Suprapubic skin (tissue), 4 donors: ENCODE measurements at places on chromosomes 4 and X.

- no peak for DNase-seq
These were observed 249.5 kb downstream of the GPM6A start for GRCh38 chr4:175562542-175562941.

GRCh38 chrX:40106676-40107290 is 9.0 kb upstream of the BCOR start:
- no peak for DNase-seq

DNA sequence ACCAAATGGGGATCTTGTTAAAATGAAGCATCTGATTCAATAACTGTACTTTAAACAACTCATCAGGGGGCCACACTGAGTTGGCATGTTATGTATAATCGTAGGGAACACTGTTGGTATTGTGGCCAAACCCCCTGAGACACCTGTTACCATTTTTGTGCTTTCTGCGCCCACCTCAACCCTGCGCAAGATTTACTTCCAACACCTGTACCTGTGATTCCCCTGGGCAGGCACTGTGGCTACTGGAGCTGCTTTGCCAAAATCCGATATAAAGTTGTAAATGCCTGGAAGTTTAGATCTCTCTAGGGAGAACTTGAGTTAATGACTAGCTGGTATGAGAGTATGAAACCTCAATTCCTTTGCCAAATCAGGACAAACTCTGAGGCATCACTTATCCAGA is 259.8 kb upstream of the ATOH1 start:
- DNase-seq, result no peak

DNA sequence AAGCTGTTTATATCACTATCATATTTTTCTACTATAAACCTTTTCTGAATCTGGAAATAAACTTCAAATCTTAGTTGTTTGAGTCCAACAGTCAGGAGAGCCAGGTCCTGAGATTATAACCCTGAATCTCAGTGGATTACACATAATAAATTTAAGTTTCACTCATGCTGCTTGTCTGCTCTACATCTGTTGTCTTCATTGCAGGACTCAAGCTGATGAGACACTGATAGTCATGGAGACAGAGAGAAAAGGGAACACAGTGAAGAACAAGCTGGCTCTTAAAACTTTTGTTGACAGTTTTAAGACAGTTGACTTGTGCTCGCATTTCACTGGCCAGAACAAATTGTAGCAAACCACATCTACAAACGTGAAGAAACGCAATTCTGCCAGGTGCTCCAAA is 327.0 kb upstream of the CTSO start:
- DNase-seq, result no peak

DNA sequence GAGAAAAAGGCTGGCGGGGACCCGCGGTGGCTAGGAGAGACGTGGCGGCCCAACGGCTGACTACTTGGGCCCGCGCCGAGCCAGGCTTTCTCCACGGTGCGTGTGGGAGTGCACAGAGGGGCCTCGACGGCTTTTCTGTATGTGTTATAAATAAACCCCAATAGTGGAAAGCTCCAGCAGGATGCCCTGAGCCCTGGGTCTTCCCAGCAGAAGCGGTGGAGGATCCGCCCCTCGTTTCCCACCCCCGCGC is 268 bp upstream of the PRRG1 start:
- DNase-seq, result no peak

DNA sequence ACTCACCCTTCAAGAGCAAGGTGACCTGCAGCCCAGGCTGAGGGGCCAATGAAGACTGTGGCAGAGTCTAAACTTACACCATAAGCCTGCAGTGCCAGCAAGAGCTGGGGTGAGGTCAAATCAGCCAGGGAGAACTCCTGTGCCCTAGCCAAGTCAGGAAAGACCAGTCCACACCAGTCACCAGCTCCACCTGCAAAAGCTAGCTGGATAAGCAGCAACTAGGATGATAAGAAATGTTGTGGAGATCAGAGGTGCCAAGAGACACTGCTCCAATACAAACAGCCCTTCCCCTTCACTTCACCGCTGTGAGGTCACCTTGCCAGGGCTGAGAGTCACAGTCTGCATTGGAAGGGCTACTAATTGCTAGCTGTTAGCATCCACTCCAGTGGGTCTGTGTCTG is 31.3 kb downstream of the NIPAL1 start:
- no peak for DNase-seq

- peak; percentile 64 for DNase-seq
These were observed 787 bp upstream of the TET2 start for GRCh38 chr4:105145903-105146275.

DNA sequence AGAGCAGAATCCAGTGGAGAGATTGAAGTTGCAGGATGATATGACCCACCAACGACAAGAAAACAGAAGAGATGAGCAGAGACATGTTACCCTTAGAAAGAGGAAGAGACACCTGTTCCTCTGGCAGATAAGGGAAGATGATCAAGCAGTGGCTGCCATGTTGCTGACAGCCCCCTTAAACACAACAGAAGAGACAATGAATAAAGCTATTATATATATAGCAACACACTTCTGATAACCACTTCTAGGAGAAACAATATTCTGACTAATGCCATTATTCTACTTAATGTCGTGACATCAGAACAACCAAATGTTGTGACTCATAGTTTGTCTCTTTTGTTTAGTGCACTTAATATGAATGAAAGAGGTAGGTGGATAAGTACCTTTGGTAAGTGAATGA is 44.9 kb downstream of the SH3RF1 start:
- no peak for DNase-seq

DNA sequence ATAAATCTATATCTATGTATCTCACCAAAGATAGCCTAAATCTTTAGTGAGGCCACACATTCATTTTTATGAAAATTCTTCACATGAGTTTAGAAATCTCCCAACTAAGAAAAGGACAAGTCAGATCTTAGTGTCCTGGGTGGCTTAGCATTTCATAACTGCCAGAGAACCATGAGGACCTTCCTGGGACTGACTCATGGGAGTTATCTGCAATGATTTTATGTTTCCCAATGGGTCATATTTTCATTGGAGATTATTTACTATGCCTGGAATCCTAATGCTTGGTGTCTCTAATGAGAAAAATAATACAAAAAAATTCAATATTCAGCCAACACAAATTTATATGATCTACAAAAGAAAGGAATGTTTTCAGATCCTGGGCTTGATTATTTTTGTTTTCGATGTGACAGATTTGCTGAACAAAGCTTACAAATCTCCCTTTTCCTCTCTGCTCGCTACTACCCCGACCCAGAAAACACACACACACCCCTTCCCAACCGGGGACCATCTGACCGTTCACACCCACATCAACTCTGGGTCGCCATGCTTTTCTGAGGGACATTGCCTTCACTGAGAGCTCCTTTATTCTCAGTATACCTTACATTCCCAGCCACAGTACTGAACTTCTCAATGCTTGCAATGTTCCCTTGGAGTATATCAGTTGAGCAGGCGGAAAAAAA is 40.1 kb downstream of the SORBS2 start:
- no peak for DNase-seq

- DNase-seq, result no peak
These were observed 15.8 kb downstream of the SYNPO2 start for GRCh38 chr4:118904418-118904817.

GRCh38 chr4:22504447-22504846 is 11.4 kb downstream of the ADGRA3 start:
- DNase-seq, result no peak

DNA sequence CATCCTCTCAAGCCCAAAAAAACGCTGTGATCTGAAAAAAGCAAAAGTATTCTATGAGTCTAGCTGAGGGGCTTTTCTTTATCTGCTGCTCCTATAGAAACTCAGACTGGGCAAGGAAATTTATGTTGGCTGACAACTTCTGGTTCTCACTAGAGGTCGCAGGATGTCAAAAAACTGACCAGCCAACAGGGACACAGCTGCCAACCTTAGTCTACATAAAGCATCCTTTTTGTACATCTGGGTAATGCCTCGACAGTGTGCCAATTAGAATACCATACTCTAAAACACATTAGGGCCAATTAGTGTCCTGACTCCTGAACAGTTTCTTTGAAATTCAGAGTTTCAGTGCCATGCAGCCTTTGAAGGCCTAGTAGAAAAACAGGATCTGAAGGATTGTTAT is 8.8 kb upstream of the TLL1 start:
- no peak for DNase-seq

DNA sequence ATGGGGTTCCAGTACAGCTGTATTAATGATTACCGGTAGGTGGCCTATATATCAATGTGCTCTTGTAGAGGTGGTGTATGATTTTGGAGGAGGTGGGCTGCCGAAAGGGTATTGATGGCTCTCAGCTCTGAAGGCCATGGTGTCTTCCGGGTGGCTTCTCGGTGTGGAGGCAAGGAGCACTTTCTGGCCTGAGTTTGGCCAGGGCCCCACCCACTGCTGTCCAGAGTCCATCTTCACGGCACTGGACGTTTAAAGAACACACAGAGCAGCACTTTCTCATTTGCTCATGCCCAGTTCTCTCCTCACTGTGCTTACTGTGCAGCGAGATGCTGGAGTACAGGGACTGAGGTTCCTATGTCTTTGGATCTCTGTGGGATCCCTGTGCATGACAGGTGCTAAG is 16.1 kb downstream of the BST1 start:
- DNase-seq, result no peak

- peak; percentile 67 for DNase-seq
These were observed 103.0 kb downstream of the ADRA2C start for GRCh38 chr4:3869174-3869572.

GRCh38 chrX:111736571-111736970 is 55.6 kb downstream of the ALG13 start:
- DNase-seq, result no peak

GRCh38 chr4:181063212-181063611 is 1180.0 kb upstream of the TENM3 start:
- no peak for DNase-seq

- DNase-seq, result no peak
These were observed 139.5 kb downstream of the SLIT2 start for GRCh38 chr4:20391198-20391597.

DNA sequence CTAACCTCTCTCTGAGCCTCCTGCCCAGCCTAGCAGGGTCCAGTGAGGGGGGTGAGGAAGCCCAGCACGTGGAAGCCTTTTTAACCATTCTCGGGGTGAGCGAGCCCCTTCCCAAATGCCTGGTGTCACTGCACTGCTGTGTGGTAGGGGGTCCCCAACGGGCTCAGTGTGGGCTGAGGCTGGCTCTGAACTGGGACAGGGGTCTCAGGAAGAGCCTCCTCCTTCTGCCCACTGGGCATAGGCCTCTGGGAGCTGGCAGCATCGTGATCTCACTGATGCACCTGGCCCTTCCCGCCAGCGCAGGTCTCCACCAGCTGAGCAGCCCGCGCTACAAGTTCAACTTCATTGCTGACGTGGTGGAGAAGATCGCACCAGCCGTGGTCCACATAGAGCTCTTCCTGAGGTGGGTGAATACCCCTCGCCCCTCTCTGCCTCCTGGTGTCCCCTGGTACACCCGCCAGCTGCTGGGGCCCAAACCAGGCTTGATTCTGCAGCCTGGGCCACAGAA is 12.6 kb downstream of the HTRA3 start:
- peak; percentile 44 for DNase-seq

DNA sequence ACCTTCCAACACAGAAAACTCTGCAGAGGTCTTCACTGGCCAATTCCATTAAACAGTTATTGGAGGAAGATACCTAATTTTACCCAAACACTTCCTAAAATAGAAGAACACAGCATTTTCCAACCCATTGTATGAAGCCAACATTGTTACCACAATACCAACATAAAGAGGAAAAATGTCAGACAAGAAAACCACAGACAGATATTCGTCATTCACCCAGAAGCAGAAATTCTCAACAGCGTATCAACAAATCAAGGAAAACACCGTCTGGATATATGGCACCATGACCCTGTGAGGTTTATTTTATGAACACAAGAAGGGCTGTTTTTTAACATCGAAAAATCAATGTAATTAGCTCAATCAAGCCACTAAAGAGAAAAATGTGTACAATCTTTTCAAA is 255.6 kb downstream of the ASMT start:
- no peak for DNase-seq

- no peak for DNase-seq
These were observed 665 bp downstream of the TIGD2 start for GRCh38 chr4:89111833-89112563.

GRCh38 chr4:15395311-15395710 is 32.5 kb upstream of the C1QTNF7 start:
- DNase-seq, result no peak

DNA sequence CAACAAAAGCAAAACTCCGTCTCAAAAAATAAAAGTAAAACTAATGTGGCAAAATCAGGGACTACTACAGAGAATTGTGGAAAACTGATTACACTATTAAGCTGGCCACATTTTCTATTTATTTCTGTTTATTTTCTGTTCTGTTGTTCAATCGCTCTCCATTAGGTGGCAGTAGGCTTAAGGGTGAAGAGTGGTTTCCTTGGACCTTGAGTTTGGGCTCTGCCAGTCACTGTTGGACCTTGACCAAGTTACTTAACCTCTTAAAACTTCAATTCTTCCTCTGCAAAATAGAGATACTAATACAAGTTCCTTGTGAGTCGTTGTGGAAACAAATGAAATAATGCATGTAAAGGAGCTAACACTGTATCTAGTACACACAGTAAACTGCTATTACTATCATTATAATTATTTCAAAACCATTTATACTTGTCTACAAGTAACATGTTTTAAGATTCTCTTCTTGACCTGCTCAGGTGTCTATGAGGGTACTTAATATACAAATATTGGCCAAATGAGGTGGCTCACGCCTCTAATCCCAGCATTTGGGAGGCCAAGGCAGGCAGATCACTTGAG is 15.2 kb downstream of the HSD17B11 start:
- no peak for DNase-seq

DNA sequence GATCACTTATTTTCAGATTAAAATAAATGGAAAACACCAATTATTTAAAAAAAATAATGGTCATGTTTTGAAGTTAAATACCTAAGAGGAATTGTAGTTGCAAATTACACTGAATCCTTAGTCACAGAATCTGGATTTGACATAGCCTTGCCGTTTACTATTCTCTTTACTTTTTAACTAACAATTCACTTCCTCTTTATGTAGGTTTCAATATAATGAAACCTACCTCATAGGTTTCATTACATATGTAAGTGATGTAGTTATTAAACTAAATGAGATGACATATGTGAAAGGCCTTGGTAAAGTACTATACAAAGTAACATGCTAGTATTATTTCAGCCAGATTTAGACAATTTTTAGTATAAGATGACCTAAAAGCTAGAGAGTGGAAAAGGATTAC is 6.5 kb downstream of the SPP1 start:
- DNase-seq, result no peak

DNA sequence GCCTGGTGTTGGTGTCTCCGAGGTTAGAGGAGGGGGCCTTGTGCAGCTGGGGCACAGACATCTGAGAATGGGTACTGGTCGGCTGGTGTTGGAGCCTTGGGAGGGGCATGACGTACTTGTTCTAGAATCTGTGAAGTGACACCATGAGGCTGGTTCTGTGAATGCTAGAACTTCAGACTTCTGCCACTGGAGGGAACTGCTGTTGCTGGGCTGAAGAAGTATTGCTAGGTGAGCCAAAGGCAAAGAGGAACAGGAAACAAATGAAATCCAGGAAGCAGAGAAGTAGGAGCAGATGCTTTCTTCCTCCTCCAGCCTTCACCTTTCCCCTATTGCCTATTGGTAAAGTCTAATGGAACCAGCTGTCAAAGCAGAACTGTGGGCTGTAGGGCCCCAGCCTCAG is 120.9 kb upstream of the DDIT4L start:
- DNase-seq, result no peak
